Stimulated activated CD8-positive, alpha-beta memory T cell treated with anti-CD3 and anti-CD28 coated beads, Interleukin-4, amount 100 ng/mL, for 1 hour (primary cell): ENCODE measurements at places on chromosomes 2 and 18.

- DNase-seq = no peak
These were observed 43.8 kb downstream of the SLC4A3 start for GRCh38 chr2:219671279-219671678.

DNA sequence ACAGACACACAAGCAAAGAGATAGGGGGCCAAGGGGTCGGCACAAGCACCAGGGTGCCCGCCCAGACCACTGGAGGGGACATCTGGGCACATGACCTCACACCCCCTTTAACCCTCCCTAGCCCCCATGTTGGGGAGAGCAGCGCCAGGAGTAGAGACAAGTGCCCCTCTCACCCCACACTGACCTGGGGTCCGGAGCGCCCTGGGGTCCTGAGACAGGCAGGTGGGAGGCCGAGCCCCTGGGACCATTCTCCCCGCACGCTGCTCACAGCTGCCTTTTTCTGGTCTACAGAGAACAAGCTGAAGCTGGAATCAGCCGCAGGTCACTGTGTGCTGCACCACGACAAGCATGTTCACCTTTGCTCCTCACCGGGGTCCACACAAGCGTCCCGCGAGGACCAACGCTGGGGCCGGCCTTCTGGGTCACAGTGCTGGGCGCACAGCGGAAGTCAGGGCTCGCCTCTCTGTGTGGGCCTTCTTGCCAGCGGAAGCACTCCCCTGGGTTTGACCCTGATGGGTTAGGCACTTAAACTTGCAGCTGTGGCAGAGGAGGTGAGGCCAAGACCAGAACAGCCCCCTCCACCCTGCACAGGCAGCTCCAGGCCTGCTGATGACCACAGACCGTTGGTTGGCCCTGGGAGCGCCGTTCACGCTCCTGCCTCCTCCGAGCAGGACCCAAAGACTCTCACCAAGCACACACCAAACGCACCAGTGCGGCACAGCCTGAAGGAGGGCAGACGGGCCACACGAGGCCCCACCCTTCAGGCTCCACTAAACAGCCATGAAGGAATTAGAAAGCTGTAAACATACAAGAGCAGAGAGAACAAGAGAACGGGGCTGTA is 275.3 kb downstream of the EIPR1 start:
- DNase-seq = no peak

- no peak for DNase-seq
These were observed 86.9 kb upstream of the FAM136A start for GRCh38 chr2:70388813-70389212.

DNA sequence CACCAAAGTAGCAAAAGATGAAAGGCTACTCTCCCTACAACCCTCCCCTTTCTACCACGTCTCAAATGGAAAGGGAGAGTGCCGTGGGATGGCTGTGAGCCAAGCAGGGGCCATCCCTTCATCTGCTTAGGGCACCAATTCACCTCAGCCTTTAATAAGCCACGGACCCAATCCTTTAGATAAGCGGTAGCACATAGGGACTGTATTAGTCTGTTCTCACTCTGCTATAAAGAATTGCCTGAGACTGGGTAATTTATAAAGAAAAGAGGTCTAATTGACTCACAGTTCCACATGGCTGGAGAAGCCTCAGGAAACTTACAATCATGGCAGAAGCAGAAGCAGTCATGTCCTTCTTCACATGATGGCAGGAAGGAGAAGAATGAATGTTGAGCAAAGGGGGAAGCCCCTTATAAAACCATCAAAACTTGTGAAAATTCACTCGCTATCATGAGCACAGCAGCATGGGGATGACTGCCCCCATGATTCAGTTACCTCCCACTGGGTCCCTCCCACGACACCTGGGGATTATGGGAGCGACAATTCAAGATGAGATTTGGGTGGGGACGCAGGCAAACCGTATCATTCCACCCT is 85.9 kb upstream of the IL1R2 start:
- DNase-seq = no peak

DNA sequence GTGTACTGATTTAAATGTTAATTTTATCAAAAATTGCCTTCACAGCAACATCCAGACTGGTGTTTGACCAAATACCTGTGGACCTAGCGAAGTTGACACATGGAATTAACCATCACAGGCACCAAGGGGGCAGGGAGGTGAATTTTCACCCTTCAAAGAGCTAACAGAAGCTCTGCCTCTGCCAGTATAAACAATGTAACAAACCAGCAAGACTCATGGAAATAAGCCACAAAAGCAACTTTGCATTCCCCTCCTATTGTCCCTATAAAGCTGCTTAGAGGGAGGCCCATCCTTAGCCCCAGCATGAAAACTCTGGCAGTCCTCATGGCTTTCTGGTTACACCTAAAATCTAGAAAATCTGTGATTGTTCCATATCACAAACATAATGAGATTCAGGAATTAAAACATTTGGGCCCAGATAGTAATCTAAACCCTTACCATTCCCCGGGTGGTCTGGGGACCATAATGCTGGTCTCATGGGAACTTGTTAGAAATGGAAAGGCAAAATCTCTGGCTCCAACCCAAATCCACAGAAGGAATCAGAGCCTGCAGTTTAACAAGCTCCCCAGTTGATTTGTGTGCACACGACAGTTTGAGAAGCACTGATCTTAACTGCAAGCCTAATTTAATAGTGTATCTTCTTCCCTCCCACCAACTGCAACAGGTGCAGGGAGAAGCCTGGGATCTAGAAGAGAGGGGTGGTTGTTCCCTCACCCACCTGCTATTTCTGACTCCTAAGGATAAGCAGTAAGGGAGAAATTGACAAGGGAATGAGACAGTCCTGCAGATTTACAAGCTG is 23.1 kb downstream of the SERPINB11 start:
- DNase-seq = no peak

GRCh38 chr2:110858993-110859701 is 126.8 kb downstream of the ACOXL start:
- no peak for DNase-seq

GRCh38 chr2:182933629-182934028 is 67.2 kb upstream of the FRZB start:
- DNase-seq = no peak

GRCh38 chr2:232563580-232563979 is 13.1 kb downstream of the EIF4E2 start:
- DNase-seq = no peak

- DNase-seq = no peak
These were observed 958.5 kb downstream of the CNTNAP5 start for GRCh38 chr2:124983595-124983994.

GRCh38 chr2:106261871-106262321 is 67.8 kb upstream of the UXS1 start:
- DNase-seq = no peak

- no peak for DNase-seq
These were observed 81.2 kb downstream of the INSIG2 start for GRCh38 chr2:118169359-118170005.

- DNase-seq = no peak
These were observed 9.4 kb downstream of the COA5 start for GRCh38 chr2:98598781-98599428.

GRCh38 chr2:98772536-98772935 is 41.6 kb upstream of the MGAT4A start:
- DNase-seq = no peak

GRCh38 chr2:212894026-212894425 is 257.4 kb downstream of the IKZF2 start:
- no peak for DNase-seq

DNA sequence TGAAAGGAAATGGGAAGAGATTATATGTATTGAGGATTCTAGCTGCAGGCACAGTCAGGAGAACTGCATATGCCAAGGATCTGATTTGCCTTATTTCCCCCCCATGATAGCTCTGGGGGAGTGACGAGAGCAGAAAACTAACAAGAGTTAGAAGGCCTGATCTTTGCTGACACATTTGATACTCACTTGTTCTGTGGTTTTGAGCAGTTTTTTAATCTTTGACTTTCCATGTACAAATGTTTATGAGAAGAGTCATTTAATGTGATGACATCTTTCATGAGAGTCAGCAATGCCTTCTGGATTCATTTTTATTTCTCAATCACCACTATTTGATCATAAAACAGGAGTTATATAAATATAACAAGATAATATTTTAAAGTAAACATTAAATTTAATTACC is 12.7 kb upstream of the SERPINB7 start:
- DNase-seq = no peak

DNA sequence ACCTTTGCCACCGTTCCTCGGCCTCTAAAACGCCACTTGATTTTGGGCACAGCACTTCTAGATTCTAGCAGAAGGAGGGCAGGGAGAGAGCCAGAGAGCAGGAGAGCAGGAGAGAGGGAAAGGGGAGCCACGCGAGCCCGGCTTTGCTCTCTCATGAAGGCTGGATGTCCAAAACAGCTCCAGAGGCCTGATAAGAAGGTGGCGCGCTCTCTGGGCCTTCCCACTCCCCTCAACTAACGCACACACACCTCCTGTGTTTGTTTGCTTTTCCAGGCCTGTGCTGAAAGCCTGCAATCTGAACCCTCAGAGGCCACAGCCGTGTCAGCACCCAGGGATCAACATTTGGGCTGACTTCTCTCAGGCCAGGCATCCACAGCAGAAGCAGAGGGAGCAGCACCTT is 184.8 kb upstream of the SOX11 start:
- DNase-seq = no peak

DNA sequence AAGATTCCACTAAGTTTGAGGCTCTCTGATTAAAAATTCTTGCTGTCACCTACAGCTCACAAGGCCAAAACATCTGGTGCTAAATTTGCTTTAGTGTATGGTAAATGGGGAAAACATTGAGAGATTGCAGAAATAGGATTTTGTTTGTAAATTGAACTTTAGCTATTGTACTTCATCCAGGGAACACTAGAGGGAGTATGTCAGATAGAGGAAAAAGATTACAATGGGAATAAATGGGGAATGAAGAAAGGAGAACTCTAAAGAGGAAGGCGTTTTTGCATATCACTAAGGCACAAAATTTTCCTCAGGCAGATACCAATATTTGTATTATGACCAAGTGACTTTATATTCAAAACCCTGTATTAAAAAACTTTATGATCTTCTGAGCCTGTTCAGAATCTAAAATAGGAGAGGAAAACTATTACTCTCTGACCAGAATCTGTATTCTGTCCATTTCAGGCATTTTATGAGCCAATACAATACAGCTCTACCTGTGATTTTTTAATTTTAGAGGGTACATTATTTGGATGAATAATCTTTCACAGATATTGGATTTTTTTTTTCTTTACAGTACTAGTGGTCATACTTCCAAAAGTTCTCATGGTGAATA is 52.3 kb upstream of the ITGB6 start:
- DNase-seq = no peak

DNA sequence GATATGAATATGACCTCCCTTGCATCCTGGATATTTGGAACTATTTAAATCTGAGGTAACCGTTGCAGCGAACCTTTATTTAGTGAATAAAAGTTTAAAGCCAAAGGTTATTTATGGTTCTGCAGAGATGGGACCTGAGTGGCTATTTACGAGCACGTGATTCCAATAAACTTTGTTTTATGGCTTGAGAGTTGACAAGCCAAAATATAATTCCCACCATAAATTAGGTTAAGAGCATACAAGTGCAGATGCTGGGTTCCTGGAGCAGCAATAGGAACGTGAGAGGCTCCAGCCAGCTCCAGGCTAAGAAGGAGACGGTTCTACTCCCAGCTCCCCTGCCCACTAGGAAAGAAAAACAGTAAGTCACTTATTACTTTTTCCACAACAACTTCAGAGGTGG is 5.2 kb upstream of the HOXD4 start:
- DNase-seq = no peak

DNA sequence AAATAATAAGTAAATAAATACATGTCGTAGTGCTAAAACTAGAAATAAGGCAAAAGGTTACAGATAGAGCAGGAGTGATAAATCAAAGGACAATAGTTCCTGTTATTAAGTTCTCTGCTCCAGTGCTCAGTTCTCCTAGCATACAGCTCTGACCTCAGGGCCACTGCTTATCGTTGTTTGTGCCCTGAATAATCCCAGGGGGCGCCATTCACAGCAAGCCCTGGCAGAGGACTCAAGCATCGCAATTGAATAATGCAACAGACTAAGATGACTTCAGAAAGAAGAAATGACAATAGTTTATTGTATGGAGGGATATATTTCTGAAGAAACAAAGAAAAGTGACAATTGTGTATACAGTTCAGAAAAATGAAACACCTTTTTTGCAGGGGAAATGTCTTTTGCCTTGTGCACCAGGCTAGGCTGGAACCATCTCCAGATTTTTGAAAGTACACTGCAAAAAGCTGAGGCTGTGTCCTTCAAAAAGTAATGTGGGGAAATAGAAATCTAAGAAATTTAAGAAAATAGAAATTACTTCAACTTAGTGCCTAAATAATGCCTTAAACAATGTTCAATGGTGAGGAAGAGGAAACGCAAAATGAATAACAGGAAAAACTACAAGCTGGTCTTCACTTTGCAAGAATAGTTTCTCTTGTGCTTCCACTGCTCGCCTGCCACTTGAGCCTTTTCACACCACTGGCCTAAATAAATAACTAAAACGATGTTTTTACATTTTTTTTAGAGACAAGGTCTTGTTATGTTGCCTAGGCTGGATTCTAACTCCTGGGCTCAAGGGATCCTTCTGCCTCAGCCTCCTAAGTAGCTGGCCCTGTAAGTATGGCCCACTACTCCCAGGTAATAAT is 19.0 kb upstream of the CCNYL1 start:
- peak; percentile 25 for DNase-seq

- no peak for DNase-seq
These were observed 121.0 kb downstream of the KLHL29 start for GRCh38 chr2:23505984-23506380.

GRCh38 chr2:164146441-164146840 is 410.6 kb upstream of the FIGN start:
- no peak for DNase-seq

- DNase-seq = no peak
These were observed 308.4 kb upstream of the RAB12 start for GRCh38 chr18:8300751-8301410.

- DNase-seq = no peak
These were observed 271.0 kb downstream of the NEDD4L start for GRCh38 chr18:58315041-58315440.

DNA sequence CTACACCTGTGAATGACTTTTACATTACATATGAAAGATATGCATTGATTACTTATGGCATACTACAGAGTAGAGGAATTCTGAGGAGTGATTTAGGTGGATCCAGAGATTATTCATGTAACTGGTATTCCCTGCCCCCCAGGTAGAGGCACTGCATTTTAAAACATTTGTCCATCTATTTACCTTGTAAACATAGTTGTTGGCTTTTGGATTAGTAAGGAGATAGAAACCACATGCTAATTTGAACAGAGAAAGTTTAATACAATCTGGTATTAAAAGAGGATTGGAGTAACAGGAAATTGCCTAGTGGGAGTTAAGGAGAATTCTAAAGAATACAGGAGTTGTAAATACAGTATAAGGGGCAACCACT is 15.9 kb downstream of the GALNT3 start:
- DNase-seq = no peak

GRCh38 chr2:227472265-227473121 is 537 bp downstream of the AGFG1 start:
- peak; percentile 21 for DNase-seq

DNA sequence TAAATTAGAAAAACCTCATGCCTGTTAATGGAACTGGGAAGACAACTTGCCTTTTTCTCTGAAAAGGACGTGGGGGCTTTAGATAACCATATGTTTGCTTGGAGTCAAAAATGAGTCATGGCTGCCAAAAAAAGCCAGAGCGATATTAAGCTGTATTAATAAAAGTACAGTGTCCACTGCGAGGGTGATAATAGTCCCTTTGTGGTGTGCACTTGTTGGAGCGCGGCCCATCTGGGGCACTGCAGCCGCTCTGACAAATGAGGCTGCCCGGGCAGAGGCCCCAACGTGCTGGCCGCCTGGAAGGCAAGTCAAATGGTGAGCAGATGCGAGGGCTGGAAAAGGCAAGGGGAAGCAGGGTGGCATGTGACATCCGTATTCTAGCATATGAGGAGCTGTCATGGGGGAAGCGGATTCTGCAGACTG is 103.3 kb upstream of the NCK2 start:
- no peak for DNase-seq

GRCh38 chr2:188850786-188851185 is 123.4 kb upstream of the COL3A1 start:
- no peak for DNase-seq
